ENCODE measurements at places on chromosomes 13 and 19.

DNA sequence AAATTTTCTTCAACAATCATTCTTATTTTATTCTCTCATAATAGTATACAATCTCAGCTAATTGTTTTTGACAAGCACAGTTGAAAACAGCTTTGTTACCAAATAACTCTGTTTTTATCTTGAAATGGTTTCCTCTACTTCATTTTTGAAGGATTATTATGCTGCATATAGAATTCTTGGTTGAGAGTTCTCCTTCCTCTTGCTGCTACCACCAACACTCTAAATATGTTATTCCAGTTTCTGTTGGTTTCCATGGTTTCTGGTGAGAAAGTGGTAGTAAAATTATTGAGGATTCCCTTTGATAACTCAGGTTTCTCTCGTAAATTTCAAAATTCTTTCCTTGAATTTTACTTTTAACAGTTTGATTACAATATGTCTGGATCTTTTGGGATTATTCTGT, 1725.9 kb downstream of the PCDH9 start:
- no peak for DNase-seq

GRCh38 chr13:85503797-85504196, 295.4 kb downstream of the SLITRK6 start:
- no peak for DNase-seq

DNA sequence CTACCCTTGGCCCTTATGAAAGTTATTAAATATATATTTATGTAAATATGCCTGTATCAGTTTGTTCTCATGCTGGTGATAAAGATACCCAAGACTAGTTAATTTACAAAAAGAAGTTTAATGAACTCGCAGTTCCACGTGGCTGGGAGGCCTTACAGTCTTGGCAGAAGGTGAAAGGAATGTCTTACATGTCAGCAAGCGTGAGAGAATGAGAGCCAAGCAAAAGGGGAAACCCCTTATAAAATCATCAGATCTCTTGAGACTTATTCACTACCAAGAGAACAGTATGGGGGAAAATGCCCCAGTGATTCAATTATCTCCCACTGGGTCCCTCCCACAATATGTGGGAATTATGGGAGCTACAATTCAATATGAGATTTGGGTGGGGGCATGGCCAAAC, 506.0 kb upstream of the ATXN8OS start:
- DNase-seq: no peak

DNA sequence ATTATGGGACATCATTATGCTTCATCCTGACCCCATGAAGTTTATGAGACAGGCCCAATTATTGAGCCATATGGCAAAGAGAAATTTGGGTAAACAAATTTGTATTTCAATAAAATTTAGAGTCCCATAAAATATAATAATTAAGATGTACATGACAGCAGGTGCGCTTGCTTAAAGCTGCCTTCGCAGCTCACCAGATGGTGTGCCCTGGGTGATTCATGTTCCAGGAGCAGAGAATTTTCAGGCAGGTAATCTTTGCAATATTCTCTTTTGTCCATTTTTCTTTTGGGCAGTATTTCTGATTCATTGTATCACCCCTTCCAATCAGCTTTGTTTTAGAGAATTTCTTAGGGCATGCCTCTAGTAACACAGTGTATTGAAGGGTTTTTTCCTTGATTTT, 39.5 kb upstream of the WASF3 start:
- no peak for DNase-seq

GRCh38 chr19:30111021-30111855, 169.2 kb downstream of the URI1 start:
- no peak for DNase-seq

GRCh38 chr13:93450191-93450621, 223.6 kb downstream of the GPC6 start:
- no peak for DNase-seq

GRCh38 chr13:100530671-100531213, 57.8 kb downstream of the GGACT start:
- no peak for DNase-seq

GRCh38 chr13:49596221-49596620, 10.9 kb upstream of the RCBTB1 start:
- DNase-seq: no peak

DNA sequence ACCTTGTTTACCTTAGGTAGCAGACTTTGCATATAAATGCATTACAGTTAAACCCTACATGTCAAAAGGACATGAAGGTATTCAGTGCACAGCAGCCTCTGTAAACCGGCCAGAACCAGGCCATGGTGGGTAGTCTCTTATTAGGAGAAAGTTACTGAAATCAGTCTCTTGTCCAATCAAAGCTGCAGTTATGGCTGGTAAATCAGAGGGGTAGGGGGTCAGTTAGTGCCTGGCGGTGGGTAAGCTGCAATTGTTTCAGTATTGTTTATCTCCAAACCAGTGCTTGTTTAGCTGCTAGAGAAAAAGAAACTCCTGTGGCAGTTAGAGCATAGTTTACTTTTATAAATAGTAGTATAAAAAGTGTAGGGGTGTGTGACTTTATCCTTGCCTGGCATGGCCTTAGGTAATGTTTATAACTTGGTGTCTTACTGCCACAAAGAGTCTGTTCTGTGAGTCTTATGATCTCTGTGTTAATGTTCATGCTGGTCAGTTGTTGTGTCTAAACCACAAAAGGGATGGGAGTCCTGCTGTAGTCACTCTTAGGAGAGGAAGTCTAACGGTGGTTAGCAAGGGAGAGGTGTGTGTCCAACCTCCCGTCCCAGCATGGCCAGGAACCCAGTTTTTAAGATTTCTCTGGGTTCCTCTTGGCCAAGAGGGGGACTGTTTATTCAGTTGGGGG, 28.0 kb downstream of the CHST8 start:
- DNase-seq: no peak

DNA sequence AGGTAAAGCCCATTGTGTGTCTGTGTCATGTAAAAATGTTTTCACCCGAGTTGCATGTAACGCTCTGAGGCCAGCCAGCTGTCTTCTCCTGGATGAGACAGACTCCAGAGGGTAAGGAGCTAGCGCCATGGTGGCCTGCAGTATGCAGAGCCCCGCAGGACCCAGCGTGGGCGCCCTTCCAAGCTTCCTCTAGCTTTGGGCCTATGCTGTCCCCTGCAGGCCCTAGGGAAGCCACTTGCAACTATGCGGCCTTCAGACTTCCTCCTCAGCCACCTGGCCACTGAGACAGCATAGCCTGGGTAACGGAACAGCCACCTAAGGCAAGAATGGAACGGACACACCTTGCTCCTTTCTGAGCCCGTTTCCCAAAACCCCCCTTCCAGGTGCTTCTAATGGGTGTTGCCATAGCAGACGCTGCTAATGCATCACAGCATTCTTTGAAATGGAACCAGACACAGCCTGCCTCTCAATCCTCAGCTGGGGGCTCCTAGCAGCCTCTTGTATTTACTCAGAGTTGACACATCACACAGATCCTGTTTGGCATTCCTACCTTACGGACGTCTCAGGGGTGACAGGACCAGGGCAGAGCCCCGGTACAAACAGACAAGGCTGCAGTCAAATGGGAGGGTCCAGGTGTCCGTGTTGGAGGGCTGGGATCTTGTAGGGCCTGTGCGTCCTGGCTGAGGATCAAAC, 6.2 kb downstream of the FAM32A start:
- no peak for DNase-seq

DNA sequence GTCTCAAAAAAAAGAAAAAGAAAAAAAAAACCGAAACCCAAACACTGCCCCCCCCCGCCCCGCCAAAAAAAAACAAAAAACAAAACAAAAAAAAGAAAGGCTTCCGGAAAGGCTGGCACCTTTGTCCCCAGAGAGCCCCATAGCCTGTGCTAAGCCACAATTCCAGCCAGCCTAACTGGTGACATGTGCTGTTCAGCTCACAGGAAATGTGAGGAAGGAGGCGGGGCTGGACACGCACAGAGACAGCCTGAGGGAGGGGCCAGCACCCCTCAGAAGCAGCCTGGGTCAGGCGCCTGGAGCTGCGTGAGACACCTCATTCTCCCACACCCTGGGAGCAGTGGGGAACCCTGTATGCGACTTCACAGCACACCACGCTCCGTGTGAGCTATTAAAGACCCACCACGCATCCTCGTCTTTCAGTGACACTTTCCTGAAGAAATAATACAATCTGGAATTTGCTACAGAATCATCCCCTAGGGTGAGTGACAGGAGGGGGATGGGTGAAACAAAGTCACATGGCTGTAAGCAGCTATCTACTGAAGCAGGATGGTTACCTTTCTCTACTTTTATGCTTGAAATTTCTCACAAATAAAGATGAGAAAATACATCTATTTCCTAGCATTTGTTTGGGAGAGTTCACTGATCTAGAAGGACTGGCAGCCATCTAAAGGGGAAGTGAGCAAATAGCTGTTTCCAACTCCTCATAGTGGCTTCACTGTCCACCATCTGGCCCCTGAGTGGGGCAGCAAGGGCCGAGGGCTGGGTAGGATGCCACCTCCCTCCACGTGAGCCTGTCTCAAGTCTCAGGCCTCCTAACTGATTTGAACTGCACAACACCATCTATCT, 12.3 kb upstream of the SLC35E1 start:
- no peak for DNase-seq

GRCh38 chr13:49546561-49546960, 38.8 kb downstream of the RCBTB1 start:
- no peak for DNase-seq

Measured in GOT3 (cell line).